BJ (cell line): ENCODE measurements at places on chromosomes 5 and 9.

- DNase-seq, result no peak
Observed at GRCh38 chr9:89243296-89244061, 64.9 kb upstream of the SHC3 start.

DNA sequence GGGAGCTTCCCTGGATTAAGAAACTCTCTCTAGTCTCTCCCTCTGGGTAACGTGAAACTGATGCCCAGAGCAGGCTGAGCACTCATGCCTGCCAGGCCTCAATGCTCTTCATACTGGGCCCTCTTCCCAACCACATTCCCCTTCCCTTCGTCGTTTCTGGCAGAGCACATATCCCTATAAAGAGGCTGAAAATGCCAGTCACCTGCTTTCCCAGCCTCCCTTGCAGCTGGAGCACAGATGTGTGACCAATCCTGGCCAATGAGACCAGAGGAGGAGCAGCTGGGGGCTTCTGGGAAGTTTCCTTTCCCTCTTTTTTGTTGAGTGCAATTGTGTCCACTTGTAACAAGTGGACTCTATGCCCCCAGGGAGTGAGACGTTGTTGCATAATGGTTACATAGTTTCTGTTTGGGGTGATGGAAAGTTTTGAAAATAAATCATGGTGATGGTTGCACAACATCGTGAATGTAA lies 30.2 kb upstream of the SMIM23 start:
- DNase-seq, result no peak

DNA sequence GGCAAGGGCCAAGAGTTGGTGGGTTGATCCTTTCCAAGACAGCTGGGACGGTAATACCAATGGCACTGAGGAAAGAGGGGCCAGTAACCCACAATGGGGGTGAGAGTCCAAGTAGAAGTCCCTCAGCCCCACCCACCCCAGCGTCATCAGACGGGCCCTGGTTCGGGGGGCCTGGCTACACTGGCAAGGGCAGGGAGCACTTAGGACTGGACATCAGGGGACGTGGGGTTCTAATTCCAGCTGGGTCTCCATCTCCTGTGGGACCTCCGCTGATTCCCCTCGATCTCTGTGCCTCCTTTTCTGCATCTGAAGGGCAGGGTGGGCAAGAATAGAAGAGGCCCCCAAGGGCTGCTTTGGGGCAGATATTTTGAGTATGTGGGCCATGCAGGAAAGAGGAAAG lies 53.5 kb upstream of the FCN1 start:
- no peak for DNase-seq

DNA sequence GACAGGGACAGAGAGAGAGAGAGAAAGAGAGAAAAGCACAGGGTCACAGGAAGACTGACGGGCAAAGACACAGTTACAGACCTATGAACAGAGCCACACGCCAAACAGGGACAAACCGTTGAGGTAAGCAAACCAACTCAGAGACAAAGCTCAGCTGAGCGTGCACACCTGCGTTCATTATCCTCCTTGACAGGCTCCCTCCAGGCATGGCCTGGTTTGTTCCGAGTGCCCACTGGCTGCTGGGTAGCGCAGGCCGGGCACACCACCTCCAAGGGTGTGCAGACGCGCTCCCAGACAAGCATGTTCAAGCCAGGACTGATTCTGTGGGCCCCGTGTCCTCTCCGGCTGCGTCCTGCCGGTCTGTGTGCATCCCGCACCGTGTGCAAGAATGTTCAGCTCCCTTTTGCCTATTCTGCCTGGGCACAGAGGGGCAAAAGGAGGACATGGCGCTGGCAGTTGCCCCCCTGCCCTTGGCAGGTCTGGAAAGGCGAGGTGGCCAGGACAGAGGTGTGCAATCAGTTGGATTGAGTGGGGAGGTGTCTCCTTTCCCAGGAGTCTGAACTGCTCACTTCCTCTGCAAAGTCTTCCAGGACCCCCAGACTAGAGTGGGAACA lies 467 bp upstream of the SMIM32 start:
- no peak for DNase-seq

DNA sequence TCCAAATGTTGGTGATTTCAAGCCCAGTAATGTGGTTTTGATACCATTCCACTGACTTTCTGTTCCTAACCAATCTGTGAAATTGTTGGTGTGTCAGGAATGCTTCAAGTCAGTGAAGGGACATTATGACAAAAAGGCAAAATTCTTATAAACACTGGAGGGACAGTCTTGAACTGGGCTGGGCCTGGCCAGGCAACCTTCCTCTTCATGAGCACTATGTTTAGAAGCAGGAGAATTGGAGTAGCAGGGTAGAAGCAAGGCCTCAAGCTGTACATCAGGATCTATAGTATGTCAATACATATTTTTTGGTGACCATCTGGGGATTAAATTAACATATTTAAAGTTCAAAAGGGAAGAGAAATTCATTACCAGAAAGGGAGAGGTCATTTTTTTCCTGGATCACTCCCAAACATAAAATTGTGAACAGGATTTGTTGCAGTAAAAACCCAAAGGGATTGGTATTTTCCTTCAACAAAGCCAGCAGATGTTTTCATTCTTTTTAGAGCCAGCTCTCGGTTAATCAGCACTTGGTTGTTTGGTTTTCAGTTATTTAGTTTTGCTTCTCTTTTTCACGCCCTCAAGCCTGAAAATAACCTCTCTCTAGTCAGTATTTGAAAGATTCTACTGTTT lies 77.9 kb upstream of the PIK3R1 start:
- peak; percentile 73 for DNase-seq

DNA sequence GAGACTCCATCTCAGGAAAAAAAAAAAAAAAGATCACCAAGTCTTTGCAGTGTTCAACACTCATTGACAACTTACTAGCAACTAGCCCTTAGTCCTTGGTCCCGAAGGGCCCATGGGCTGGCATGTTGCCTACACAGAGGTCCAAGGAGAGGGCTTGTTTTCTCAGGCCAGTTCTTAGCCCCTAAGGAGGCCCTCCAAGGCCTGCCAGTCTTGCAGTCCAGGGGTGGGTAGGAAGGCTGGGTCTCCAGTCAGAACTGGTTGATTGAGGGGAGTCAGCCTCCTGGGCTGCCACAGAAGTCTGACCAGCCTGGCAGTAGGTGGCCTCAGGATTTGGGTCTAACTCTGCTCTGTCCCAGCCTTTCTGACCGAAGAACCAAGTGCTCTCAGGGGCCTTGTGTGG lies 32.7 kb downstream of the IER5L start:
- no peak for DNase-seq

DNA sequence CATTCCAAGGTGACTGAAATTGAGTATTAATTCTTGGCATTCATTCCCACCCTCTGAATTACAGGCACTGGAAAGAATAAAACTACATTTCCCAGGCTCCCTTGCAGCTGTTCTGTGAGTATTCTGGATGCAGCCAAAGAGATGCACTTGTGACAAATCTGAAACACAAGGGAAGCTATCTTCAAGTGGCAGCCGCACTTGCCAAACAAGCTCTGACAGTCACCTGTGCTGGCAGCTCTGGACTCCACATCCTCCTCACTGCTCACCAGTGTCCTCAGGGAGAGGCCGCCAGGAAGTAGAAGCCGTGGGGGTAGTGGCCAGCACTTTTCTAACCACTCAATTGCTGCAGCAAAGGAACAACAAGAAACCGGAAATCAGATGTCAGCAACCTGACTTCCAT lies 275.0 kb downstream of the NR2F1-AS1 start:
- DNase-seq, result no peak

- DNase-seq, result no peak
Observed at GRCh38 chr5:153610009-153610408, 119.5 kb downstream of the GRIA1 start.

GRCh38 chr5:104050436-104050835 lies 487.8 kb upstream of the NUDT12 start:
- DNase-seq, result no peak

- DNase-seq, result no peak
Observed at GRCh38 chr9:105541838-105542237, 16.1 kb upstream of the FKTN start.

- DNase-seq, result peak; percentile 56
Observed at GRCh38 chr5:139190125-139190524, 8.0 kb downstream of the SIL1 start.

DNA sequence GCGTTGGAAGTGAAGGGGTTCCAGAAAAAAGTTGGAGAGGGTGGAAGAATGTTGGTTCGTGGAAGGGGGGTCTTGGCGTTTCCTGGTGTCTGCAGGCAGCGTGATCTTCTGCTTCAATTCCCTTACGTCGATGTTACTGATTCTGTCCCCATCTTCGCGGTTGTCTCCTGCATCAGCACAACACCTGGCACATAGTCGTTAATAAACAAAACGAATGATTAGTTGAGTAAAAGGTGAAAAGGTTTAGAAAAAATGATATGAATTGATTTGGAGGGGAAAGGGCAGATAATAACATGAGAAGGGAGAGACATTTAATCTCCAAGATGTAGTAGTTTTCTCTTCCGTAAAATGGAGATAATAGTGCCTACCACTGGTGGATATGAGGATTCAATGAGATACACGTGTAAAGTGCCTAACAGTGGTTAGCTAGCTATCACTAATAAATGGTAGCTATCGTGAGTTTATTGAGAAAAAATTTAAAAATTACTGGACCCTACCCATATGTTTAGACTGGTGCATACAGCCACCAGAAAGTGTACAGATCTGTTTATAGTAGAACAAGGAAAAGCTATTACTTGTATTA lies 556 bp downstream of the MTREX start:
- no peak for DNase-seq

GRCh38 chr9:89001917-89002540 lies 10.8 kb downstream of the S1PR3 start:
- DNase-seq, result no peak

- DNase-seq, result no peak
Observed at GRCh38 chr9:126238415-126238814, 88.2 kb upstream of the MVB12B start.

GRCh38 chr9:37293664-37294524 lies 128.6 kb upstream of the GRHPR start:
- no peak for DNase-seq

- no peak for DNase-seq
Observed at GRCh38 chr5:172171118-172171517, 16.9 kb downstream of the STK10 start.

GRCh38 chr5:57325678-57326397 lies 152.0 kb downstream of the GPBP1 start:
- no peak for DNase-seq

GRCh38 chr9:37302277-37302676 lies 120.2 kb upstream of the GRHPR start:
- DNase-seq, result no peak

GRCh38 chr5:133353741-133354140 lies 258.6 kb downstream of the FSTL4 start:
- DNase-seq, result no peak

- no peak for DNase-seq
Observed at GRCh38 chr5:175013251-175013650, 288.9 kb downstream of the MSX2 start.

DNA sequence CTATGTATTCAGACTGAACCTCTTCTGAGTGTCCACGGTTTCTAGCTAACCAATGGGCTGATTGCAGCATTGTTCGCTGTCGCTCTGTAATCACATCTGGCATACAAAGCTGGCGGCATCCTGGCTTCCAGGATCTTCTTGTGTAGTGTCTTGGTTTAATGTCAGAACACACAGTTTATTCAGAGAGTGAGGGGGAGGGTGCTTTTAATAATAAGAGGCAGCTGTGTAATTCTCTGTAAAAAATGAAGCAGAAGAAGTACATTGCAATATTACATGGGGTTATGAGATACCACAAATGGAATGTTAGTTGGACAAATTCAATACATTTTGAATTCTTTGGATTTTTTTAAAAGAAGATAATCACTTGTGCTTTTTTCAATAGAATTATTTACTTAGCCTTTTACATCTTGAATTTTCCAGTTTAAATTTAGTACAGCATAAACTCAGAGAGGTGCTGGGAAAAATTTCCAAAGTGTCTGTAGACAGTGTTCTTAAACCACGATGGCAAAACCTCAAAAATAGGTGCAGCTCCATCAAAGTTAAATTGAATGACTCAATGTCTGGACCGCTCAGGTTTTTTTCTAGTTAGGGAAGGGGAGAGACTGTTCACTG lies 206.0 kb downstream of the PCSK1 start:
- peak; percentile 97 for DNase-seq

- DNase-seq, result no peak
Observed at GRCh38 chr9:132487351-132487791, 77.4 kb downstream of the CFAP77 start.

- no peak for DNase-seq
Observed at GRCh38 chr5:10726913-10727517, 34.0 kb downstream of the DAP start.

DNA sequence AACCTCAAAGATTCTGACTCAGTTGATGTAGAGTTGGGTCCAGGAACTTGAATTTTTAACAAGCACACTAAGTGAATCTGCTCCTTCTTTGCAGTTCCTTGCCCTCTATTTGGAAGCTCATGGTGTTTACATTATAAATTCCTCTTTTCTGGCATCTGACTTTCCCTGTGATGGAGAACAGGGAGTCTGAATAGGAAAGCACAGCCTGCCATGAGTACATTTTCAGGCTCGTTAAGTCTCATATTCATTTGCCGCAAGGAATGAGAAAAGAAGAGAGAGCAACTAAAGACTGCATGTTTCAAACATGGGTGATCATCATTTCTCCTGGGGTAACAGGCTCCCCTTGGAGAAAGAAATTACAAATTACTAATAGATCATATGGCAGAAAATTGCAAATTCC lies 468.1 kb upstream of the DMAC1 start:
- no peak for DNase-seq

DNA sequence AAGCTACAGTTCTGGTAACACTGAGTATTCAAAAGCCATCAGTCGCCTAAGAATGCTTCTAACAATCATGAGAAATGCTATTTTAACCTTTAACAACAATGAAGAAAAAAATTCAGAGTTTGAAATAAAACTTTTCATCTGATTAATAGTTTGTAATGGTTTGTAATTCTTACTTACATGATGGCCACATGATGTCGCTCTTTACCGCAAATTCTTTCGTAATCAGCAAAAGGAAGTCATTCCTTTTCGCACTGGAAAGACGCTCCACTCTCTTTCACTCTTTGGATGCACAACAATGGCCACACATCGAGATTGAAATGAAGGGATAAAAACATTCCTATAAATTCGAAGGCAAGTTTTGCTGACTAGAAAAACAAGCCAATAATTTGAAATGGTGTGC lies at the start of gene PCDHA7:
Gene PCDHA7, plus strand, starts transcription at position 277 of the 400 bp plus-strand sequence. Its CDS starts 115 bp downstream, at position 392.
- no peak for DNase-seq

DNA sequence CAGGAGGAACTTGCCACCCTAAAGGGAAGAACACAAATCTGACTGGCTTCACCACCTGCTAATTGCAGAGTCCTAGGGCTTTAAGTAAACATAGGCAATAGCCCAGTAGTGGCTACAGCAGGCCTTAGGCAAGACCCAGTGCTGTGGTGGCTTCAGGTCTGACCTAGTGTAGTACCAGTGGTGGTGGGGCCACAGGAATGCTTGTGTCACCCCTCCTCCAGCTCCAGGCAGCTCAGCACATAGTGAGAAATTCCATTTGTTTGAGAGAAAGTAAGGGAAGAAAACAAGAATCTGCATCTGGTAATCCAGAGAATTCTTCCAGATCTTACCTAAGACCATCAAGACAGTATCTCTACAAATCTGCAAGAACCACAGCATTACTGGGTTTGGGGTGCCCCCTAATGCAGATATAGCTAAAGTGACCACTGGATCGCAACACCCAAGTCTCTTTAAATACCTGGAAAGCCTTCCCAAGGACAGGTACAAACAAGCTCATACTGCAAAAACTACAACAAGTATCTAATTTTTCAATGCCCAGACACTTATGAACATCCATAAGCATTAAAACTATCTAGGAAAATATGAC lies 102.6 kb upstream of the TRPM3 start:
- peak; percentile 9 for DNase-seq

- DNase-seq, result no peak
Observed at GRCh38 chr9:133818444-133818843, 80.3 kb upstream of the SARDH start.
